Coronary artery (tissue), 2 donors: ENCODE measurements at places on chromosomes 12 and 14.

GRCh38 chr12:124765581-124766489, 97.8 kb downstream of the SCARB1 start:
- DNase-seq = no peak

GRCh38 chr12:29610473-29611170, 113.1 kb upstream of the OVCH1 start:
- DNase-seq = no peak

- DNase-seq = no peak
Observed at GRCh38 chr14:92753250-92753649, 4.8 kb upstream of the LGMN start.

- no peak for DNase-seq
Observed at GRCh38 chr12:8692573-8692972, 5.2 kb upstream of the RIMKLB start.

- peak; percentile 95 for DNase-seq
Observed at GRCh38 chr14:39432619-39433451, 602 bp upstream of the FBXO33 start.

GRCh38 chr12:109598428-109598854, 24.8 kb downstream of the MVK start:
- DNase-seq = no peak

DNA sequence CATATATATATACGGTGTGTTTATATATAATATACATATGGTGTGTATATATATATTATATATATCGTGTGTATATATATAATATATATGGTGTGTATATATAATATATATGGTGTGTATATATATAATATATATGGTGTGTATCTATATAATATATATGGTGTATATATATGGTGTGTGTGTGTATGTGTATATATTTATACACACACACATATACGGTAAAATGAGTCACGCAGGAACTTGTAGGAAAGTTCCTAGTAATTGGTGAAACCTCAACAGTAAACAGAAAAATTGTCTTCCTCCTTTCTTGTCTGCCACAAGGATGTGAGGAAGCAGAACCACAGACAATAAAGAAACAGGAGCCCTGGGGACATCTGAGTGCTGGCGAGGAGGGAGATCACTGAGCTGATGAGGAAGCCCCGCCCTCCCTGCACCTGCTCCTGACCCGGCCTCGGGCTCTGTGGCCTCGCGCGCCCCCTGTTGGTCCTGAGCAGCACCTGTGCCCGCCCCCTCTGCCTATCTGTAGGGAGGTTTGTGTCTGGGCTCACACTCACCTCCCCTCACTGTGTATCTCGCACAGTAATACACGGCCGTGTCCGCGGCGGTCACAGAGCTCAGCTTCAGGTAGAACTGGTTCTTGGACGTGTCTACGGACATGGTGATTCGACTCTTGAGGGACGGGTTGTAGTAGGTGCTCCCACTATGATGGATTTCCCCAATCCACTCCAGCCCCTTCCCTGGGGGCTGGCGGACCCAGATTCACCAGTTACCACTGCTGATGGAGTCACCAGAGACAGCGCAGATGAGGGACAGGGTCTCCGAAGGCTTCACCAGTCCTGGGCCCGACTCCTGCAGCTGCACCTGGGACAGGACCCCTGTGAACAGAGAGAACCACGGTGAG, 1079.4 kb downstream of the TMEM121 start:
- no peak for DNase-seq

DNA sequence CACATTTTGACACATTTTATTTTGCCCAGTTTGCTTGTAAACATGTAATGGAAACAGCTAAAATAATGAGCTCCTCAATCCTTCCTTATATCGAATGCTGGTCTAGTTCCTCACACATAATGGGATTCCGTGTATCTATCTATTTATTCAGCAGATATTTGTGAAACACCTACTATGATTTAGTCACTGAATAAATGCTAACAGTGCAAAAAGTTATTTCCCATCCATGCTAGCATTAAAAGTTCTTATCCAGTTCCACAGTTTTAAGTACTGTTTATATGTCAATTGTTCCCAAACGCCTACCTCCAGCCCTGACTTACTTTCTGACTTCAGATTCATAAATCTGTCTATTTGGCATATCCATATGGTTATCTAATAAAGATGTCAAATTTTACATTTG, 1788.7 kb upstream of the FLRT2 start:
- DNase-seq = no peak

DNA sequence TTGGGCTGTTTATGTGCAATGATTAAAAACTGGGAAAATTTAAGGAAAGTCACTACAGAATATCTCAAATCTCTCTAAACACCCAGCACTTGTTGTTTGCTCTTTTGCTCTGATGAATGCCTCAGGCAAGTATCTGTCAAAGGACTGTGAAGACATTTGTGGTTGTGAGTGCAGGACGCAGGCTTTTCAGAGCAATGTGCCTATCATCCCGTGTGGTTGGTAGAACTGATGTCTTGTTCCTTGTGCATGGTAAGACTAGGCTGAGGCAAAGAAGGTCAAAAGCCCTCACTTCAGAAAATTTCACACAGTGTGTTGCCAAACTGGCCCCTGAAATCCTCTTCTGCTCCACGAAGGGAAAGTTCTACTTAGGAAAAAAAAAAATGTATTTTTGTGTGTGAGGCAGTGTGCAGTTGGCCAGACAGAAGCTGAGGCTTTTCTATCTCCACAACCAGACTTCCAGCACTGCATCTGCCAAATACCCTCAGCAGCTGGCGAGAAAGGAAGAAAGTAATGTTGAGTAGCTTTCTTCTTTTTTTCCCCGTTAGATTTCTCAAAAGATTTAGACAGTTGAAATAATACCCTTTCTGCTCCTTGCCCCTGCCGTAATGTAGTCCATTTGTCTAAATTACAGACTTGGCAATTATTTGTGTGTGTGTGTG, 1103.1 kb downstream of the VRK1 start:
- no peak for DNase-seq

DNA sequence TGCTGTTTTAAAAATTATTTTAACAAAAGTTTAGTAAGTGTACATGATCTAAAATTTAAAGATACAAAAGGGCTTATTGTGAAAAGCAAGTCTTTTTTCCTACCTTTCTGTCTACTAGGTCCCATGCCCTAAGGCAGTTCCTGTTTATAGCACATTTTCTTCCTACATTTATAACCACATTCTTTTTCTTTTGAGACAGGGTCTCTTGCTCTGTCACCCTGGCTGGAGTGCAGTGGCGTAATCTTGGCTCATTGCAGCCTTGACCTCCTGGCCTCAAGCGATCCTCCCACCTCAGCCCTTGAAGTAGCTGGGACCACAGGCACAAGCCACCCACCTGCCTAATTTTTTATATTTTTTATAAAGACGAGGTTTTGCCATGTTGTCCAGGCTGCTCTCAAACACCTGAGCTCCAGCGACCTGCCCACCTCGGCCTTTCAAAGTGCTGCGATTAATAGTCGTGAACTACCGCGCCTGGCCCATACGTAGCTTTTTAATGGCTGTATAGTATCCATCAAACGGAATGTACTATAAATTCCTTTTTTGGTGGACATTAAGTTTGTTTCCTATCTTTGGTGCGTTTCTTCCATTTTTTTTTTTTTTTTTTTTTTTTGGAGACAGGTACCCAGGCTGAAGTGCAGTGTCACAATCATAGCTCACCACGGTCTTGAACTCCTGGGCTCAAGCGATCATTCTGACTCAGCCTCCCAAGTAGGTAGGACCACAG, 20.9 kb downstream of the FRS2 start:
- DNase-seq = no peak

DNA sequence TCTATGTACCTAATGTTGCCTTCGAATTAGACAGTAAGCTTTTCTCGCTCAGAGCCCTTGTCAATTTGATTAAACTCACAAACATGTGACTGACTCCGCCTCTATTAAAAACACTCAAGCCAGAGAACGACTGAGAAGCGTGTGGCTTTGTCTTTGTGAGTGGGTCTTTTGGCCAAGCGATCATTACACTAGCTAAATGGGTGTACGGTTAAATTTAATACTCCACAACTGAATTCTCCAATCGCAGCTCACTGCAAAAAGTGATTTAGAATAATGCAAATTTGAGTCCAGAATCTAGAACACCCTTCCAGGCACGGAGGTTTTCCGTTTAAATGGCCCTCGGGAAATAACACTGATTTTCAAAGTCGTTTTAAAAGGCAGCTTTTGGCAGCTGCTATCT, 253.7 kb downstream of the EFCAB11 start:
- no peak for DNase-seq

DNA sequence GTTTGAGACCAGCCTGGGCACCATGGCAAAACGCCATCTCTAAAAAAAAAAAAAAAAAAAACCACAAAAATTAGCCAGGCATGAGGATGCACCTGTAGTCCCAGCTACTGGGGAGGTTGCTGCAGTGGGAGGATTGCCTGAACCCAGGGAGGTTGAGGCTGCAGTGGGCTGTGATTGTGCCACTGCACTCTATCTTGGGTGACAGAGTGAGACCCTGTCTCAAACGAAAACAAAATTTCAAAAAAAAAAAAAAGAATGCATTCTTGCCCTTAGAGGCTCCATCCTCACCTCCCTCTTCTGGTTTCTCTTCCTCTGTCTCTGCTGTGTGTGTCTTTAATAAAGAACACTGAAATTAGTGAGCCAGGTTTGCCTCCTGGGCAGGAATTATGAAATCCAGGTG, 107.8 kb downstream of the VCPKMT start:
- DNase-seq = no peak

DNA sequence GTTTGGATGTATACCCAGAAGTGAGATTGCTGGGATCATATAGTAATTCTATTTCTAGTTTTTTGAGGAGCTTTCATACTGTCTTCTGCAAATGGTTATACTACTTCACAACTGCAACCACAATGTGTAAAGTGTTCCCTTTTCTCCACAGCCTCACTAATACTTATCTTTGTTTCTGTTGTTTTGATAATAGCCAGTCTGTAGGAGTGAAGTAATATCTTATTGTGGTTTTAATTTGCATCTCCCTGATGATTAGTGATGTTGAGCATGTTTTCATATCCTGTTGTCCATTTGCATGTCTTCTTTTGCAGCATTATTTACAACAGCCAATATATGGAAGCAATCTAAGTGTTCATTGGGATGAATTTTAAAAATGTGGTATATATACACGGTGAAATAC, 29.9 kb downstream of the GABARAPL1 start:
- no peak for DNase-seq

DNA sequence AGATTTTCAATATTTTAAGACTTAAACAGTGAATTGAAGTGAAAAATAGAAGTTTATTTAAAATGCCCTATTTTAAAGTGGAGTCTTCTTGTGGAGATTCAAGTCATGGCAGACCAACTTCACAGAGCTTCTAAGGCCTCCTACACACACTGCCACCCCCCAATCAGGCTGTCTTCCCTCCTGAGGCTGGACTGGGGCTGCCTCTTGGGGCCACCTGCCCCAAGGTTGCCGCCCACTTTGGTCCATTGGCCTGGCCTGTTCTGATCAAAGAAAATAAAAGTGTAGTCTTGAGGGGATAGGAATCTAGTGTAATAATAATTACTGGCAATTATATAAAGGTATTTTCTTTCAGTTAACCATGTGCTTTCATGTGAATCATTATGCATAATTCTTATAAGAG, 1.3 kb downstream of the GOLT1B start:
- no peak for DNase-seq

- DNase-seq = no peak
Observed at GRCh38 chr14:52400846-52401245, 86.7 kb downstream of the PTGER2 start.

GRCh38 chr12:3117591-3118015, 40.4 kb downstream of the TSPAN9 start:
- no peak for DNase-seq

- no peak for DNase-seq
Observed at GRCh38 chr12:102475355-102475754, 5.0 kb downstream of the IGF1 start.

DNA sequence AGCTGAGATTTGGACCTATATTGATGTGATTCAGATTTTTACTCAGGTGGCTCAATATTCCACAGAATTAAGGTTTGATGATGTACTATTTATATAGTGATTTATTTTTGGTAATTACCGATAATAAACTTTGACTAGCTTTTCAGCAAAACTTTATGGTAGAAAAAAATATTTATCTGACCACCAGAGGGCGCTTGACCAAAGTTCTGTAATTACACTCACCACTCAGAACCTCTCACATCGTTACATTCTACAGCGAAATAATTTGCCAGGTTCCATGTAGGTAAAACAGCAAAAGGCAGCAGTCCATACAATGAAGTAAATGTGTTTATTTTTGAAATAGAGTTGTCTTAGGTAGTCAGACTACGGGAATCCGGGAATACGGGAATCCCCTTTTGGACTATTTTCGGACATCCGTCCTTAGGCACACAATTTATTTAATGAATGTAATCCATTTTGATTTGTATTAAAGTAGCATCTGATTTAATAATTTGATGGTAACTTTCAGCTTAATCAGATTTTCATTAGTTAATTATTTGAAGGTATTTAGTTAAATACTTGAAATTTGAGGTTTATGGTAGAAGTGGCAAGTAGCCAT, 143.0 kb upstream of the DDHD1 start:
- no peak for DNase-seq

GRCh38 chr14:60768602-60769001, 34.0 kb downstream of the MNAT1 start:
- no peak for DNase-seq

GRCh38 chr12:116818341-116818856, 62.8 kb downstream of the HRK start:
- DNase-seq = no peak

- DNase-seq = no peak
Observed at GRCh38 chr14:92728759-92729364, 19.6 kb downstream of the LGMN start.

DNA sequence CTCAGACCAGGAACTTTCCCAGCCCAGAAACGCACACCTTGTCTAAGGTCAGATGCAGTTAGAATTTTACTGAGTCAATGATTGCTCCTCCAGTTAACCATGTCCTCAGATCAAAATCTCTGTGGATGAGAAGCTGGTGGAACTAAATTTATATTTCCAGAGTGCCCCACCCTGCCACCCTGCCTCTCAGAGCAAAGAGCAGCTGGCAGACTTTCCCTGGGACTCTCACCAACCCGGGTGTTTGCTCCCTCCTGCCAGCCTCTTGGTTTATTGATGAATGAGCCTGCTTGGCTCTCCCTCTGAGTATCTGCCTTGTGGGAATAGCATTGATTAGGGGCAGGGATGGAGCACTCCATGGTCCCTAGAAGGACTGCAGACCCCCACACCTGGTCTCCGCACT, 5.9 kb upstream of the KRT1 start:
- no peak for DNase-seq

- DNase-seq = no peak
Observed at GRCh38 chr14:76929927-76930326, 98.6 kb downstream of the IRF2BPL start.

- no peak for DNase-seq
Observed at GRCh38 chr12:120225200-120225558, 24.3 kb upstream of the RPLP0 start.
